ENCODE measurements at places on chromosomes 3 and 15. TPM values are rescaled to one million over a fixed set of nuclear protein-coding genes. Genes with fewer than 3 reads are reported as not detected.

LRRC58 gene
- total RNA-seq: 22.4 TPM

HESX1 gene
- total RNA-seq: 0.22 TPM

ZNF501 gene
- total RNA-seq: 4.2 TPM

PRSS50 gene
- total RNA-seq: 0.54 TPM

UPK1B gene
- 345 TPM for total RNA-seq

TM4SF4 gene
- total RNA-seq: not detected

SGO1 gene
- total RNA-seq: 2.0 TPM

TCTA gene
- total RNA-seq: 15.5 TPM

ADPRH gene
- total RNA-seq: 25.3 TPM

GADL1 gene
- total RNA-seq: not detected

MCF2L2 gene
- 0.98 TPM for total RNA-seq

KNL1 gene
- total RNA-seq: 3.9 TPM

GP5 gene
- not detected for total RNA-seq

ACKR4 gene
- total RNA-seq: not detected

CLDN18 gene
- not detected for total RNA-seq

OCA2 gene
- under 0.01 TPM for total RNA-seq

ATP11B gene
- total RNA-seq: 40.4 TPM

TMEM45A gene
- 237 TPM for total RNA-seq

PLAAT1 gene
- not detected for total RNA-seq

CAMKV gene
- total RNA-seq: not detected

GOLGA6D gene
- total RNA-seq: not detected

CLDND1 gene
- total RNA-seq: 79.7 TPM

NTRK3 gene
- under 0.01 TPM for total RNA-seq

KNG1 gene
- total RNA-seq: not detected

ANKRD63 gene
- total RNA-seq: not detected

PML gene
- 17.7 TPM for total RNA-seq

KPNA4 gene
- 31.4 TPM for total RNA-seq

SLC24A5 gene
- total RNA-seq: not detected

ACAP2 gene
- total RNA-seq: 34.6 TPM

KLF15 gene
- total RNA-seq: not detected

CHRNA5 gene
- 1.2 TPM for total RNA-seq

KBTBD12 gene
- total RNA-seq: not detected

A4GNT gene
- not detected for total RNA-seq

ROBO2 gene
- 0.33 TPM for total RNA-seq

TIMMDC1 gene
- 67.5 TPM for total RNA-seq

DYNLT2B gene
- 13.9 TPM for total RNA-seq

GOLGA8H gene
- total RNA-seq: under 0.01 TPM

PLCH1 gene
- total RNA-seq: not detected

MKRN3 gene
- 0.11 TPM for total RNA-seq

NDUFAF3 gene
- total RNA-seq: 43.8 TPM

GREM1 gene
- 0.65 TPM for total RNA-seq

TRIM42 gene
- not detected for total RNA-seq

TUSC7 gene
- not detected for total RNA-seq

PLIN1 gene
- 0.33 TPM for total RNA-seq

COL6A5 gene
- not detected for total RNA-seq

ATP8B4 gene
- not detected for total RNA-seq

CFAP161 gene
- total RNA-seq: 0.39 TPM

TMCO5A gene
- not detected for total RNA-seq

TGM4 gene
- total RNA-seq: 16.5 TPM

VEPH1 gene
- total RNA-seq: 3.9 TPM

ADAMTSL3 gene
- total RNA-seq: not detected

All from placental epithelial cell (primary cell).